ENCODE measurements at places on chromosomes 12 and 14.

DNA sequence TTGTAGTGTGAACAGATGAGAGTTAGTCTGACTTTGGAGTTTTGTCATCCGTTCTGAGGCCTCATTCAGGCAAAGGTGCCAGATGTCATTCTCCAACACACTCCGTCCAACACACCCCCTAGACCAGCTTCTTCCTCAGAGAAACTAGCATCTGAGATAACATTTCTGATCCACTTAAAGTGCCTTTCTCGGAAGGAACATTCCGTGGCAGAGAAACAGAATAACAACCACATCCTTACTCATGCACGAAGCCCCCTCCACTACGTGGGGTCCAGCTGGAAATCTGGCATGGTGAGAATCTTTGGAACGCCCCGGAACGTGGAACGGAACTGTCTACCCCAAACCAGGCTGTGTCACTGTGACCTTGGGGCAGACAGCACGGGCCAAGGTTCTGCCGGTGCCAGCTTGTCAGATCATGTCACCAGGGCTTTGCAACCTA lies 17.0 kb upstream of the BCL7A start:
- DNase-seq = no peak

- no peak for DNase-seq
These were observed 47.6 kb downstream of the PRICKLE1 start for GRCh38 chr12:42541965-42542364.

- no peak for DNase-seq
These were observed 94.5 kb upstream of the NRXN3 start for GRCh38 chr14:78075555-78076277.

DNA sequence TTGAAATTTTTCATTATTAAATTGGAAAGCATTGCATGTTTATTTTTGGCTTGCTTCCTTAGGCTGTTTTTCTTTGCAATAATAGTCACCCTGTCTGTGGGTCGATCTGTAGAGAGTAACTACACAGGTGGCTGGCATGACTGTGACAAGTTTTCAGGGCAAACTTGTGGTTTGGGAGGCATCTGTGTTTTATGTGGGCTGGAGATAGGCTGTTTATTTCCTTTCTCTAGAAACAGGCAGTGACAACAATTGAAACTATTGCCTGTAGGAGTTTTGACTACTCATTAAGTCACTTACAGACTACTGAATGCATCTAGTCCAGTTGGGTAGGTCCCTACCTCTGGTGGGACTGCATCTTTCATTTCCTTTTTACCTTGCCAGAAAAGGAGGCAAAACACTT lies 155.6 kb downstream of the DYRK2 start:
- DNase-seq = no peak

GRCh38 chr12:75665216-75665615 lies 153.8 kb upstream of the KRR1 start:
- DNase-seq = no peak

GRCh38 chr14:76304536-76305267 lies 71.2 kb upstream of the ESRRB start:
- DNase-seq = no peak

- peak; percentile 97 for DNase-seq
These were observed 198.3 kb upstream of the AMIGO2 start for GRCh38 chr12:47277972-47278448.

DNA sequence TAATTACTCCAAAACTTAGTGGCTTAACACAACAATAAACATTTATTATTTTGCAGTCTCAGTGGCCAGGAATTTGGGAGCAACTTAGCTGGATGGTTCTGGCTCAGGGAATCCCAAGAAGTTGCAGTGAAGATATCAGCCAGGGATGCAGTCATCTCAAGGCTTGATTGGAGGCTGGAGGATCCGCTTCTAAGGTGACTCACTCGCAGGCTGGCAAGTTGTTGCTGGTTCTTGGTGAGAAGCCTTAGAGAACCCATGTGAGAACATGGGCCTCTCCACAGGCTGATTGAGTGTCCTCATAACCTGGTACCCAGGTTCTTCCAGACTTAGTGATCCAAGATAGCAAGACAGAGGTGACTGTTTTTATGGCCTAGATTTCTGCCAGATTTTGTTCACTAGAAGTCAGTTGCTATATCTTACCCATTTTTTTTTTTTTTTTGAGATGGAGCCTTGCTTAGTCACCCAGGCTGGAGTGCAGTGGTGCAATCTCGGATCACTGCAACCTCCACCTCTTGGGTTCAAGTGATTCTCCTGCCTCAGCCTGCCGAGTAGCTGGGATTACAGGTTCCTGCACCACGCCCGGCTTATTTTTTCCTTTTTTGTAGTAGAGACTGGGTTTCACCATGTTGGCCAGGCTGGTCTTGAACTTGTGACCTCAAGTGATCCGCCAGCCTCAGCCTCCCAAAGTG lies 32.5 kb downstream of the BRMS1L start:
- peak; percentile 68 for DNase-seq

DNA sequence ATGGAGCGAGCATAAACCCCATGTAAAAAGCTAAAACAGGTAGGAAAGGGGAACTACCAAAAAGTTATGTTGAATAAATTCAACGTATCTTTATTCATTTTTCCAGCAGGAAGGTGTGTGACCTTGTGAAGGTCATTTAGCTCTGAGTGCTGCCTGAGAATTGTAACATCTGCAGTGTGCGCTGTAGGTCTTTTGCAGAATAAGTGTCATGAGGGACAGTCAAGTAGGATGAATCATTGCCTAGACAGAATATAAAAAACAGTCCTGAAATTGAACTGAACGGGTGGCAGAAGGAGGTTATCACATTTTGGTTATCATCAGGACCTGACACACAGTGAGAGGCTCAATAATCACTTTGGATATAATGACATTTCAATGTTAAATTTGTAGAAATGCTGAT lies 334.8 kb upstream of the NOVA1 start:
- no peak for DNase-seq

GRCh38 chr12:124772289-124773170 lies 91.1 kb downstream of the SCARB1 start:
- DNase-seq = no peak

DNA sequence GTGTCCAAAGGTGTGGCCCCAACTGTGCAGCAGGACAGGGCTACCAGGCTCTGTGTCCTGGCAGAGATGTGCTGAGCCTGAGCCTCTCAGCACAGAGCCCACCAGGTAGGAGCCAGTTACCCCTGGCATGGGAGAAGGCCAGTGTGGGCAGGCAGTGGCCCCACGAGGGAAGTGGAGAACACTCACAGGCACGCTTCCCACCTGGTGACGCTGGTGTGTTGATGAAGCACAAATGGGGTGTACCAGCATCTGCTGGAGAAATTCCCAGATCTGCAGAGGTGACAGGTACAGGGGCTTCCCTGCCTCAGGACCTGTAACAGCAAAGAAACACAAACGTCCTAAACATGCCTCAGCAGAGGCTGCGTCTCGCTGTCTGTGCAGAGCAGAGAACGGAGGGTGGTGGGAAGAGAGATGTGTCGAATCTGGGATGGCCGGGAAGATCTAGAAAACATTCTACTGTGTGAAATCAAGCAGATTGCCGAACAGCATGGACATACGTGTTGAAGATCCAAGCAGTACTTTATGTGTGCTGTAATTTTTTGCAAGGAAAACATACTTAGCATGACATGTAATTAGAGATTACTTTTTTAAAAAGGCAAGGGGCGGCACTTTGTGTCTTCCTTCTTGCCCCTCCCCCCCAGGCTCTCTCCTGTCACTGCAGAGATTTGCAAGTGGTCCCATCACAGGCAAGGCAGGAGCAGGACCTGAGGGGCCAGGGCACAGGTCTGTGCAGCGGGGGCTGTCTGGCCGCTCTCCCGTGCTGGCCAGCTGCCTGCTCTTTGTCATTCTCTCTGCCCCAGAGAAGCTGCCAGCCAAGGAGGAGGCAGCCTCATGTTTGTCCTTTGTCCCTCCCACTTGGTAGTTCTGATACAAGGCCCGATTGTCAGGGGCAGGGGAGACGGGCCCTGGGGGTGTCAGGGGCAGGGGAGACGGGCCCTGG lies 17.3 kb downstream of the HIP1R start:
- no peak for DNase-seq

DNA sequence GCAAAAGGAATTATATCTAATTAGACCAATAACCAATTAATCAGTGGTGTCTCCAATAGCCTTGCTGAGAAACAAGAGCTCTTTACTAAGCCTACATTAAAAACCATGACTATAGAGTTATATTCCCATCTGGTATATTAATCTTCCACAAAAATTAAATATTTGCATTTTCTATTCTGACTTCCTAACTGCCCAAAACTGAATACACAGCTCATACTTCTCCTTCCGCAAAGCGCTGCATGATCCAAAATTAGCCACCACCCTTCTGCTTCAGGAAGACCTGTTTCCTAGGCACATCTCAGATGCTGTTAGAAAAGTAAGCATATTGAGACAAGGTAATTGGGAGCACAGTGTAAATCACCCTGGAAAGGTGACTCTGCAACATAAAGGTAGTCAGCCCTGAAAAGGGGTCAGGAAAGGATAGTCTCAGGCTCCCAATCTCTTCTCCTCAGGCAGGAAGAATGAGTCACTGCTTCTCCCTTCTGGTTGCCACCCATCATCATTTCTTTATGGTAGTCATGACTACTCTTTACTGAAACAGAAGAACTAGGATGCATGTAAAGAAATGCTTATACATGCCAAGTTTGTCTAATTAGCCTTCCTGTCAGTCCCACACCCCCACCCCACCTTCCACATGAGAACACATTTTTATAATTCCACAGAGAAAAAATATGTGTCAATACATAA lies 54.3 kb downstream of the PLCZ1 start:
- peak; percentile 80 for DNase-seq

GRCh38 chr12:31482816-31483215 lies 108.1 kb downstream of the DENND5B start:
- peak; percentile 20 for DNase-seq

- peak; percentile 39 for DNase-seq
These were observed 570 bp upstream of the FIGNL2 start for GRCh38 chr12:51848841-51849735.

Data from kidney tubule cell (primary cell).